Left lobe of liver (tissue), 2 donors: ENCODE measurements at places on chromosomes 13 and 19. TPM values are rescaled to one million over a fixed set of nuclear protein-coding genes. Genes with fewer than 3 reads are reported as not detected.
A peak's percentile ranks its signal among the peaks of the same experiment; 100 is the strongest.

Gene HIF3A
- 8.9 TPM for total RNA-seq

Gene CYP2F1
- total RNA-seq, result not detected

Gene ZNF121
- total RNA-seq, result 9.5 TPM

Gene CBY2
- not detected for total RNA-seq

DNA sequence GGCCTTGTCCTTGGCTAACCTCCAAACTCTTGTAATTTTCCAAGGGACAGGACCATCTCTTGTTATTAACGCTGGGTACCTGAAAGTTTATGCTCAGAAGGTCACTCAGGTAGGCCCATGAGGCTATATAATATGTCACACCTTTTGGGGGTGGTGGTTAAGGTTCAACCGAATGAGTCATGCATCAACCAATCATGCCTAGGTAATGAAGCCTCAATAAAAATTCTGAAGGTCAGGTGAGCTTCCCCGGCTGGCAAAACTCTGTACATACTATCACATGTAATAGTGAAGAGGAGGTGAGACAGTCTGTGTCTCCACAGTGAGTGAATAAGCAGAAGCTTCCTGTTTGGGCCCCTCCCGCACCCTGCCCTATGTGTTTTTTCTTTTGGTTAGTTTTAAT, 424.9 kb downstream of the PCDH17 start:
- DNase-seq, result no peak

DNA sequence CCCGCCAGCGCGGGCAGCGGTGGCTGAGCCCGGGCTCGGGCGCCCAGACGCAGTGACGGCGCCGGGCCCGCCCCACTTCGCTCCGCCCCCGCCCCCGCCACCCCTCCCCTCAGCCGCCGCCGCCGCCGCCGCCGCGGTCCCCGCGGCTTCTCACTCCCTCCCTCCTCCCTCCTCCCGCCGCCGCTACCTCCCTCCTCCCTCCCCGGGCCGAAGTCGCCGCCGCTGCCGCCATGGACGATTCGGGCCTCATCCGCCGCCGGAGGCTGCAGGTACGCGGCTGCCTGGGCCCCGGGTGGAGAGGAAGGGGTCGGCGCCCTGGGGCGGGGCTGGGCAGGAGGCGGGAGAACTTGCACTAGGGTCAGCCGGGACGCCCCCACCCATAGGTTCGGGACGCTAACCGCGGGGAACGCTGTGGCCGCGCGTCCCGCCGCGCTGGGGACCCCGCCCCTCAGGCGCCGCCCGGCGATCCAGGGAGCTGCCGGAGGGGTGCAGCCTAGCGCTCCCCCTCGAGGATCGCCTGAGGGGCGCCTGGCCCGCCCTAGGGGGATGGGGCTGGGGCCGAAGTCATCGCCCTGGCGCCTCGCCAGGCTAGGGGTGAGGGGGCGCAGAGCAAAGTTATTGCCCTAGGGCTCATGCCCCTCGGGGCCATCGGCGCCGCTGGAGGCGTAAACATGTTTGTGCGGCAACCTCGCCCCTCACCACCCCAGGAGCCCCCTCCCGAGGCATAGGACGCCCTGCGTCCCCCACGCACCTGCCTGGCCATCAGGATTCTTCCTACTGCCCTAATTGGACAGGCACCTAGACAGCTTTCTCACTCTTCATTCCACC, 427 bp downstream of the RTBDN start:
- DNase-seq, result no peak

Gene TMEM145
- not detected for total RNA-seq

Gene SPRY2
- total RNA-seq, result 11.3 TPM

- no peak for DNase-seq
Observed at GRCh38 chr19:29278716-29279115, 65.8 kb upstream of the UQCRFS1 start.

Gene ELSPBP1
- total RNA-seq, result not detected

Gene TNFSF9
- 0.13 TPM for total RNA-seq

GRCh38 chr19:49801966-49802661, 11.0 kb downstream of the FUZ start:
- no peak for DNase-seq

- DNase-seq, result peak; percentile 51
Observed at GRCh38 chr19:1156305-1156801, 17.7 kb downstream of the SBNO2 start.

Gene FFAR3
- total RNA-seq, result not detected

DNA sequence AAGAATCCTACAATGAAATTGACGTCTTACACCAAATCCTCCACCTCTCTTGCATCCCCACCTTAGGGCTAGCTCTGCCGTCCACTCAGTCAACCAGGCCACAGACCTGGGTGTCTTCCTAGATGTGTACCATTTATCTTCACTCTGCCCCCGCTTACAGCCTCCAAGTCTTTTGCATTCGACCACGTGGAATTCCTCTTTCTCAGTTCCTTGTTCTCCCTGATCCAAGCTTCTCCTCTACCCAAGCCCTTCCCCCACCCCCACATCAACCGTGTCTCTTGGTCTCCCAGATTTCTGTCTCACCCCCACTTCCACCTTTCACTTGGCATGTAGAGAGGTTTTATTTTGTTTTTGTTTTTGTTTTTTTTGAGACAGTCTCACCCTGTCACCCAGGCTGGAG, 1.2 kb upstream of the DMWD start:
- DNase-seq, result no peak

- DNase-seq, result no peak
Observed at GRCh38 chr13:106596275-106596937, 28.5 kb upstream of the ARGLU1 start.

DNA sequence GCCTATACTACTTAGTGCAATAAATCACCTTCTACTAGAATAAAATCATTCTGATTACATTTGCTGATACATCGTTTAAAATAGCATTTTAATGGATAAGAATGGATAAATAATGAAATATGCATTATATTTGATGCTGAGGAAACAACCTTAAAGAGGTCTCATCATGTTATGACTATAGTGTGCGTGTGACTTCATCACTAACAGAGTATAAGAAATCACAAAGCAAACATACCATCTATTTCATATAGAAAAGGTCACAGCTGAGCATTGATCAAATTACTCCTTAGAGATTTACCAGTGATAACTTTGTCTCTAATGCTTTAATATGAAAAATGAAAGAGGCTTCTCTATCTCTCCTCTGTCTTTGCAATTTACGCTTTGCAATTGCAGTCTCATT, 1620.3 kb upstream of the SLC10A2 start:
- no peak for DNase-seq

Gene SULT2A1
- total RNA-seq, result 347 TPM

Gene PRDX2
- 224 TPM for total RNA-seq

Gene BCAM
- 40.7 TPM for total RNA-seq

GRCh38 chr13:83297586-83298290, 584.5 kb downstream of the SLITRK1 start:
- DNase-seq, result no peak

GRCh38 chr13:89688918-89689317, 1658.6 kb upstream of the MIR17HG start:
- no peak for DNase-seq

DNA sequence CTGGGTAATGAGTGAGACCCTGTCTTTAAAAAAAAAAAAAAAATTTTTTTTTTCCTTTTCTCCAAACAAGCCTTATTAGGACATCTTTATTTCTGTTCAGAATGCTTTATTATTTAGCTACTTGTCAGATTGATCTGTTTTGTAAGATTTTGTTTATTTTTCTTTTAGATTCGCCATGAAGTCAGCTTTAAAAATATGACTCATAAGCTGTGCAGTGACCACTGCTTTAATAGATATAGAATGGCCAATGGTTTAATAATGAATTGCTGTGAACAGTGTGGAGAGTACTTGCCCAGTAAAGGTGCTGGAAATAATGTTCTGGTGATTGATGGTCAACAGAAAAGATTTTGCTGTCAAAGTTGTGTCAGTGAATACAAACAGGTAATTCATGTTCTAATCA, 47.7 kb downstream of the ZMYM2 start:
- no peak for DNase-seq

Gene THOP1
- total RNA-seq, result 33.5 TPM

Gene VSTM2B
- not detected for total RNA-seq

- DNase-seq, result peak; percentile 81
Observed at GRCh38 chr19:49512970-49513745, 697 bp downstream of the FCGRT start.

- DNase-seq, result no peak
Observed at GRCh38 chr19:38638461-38638860, 9.0 kb upstream of the ACTN4 start.

DNA sequence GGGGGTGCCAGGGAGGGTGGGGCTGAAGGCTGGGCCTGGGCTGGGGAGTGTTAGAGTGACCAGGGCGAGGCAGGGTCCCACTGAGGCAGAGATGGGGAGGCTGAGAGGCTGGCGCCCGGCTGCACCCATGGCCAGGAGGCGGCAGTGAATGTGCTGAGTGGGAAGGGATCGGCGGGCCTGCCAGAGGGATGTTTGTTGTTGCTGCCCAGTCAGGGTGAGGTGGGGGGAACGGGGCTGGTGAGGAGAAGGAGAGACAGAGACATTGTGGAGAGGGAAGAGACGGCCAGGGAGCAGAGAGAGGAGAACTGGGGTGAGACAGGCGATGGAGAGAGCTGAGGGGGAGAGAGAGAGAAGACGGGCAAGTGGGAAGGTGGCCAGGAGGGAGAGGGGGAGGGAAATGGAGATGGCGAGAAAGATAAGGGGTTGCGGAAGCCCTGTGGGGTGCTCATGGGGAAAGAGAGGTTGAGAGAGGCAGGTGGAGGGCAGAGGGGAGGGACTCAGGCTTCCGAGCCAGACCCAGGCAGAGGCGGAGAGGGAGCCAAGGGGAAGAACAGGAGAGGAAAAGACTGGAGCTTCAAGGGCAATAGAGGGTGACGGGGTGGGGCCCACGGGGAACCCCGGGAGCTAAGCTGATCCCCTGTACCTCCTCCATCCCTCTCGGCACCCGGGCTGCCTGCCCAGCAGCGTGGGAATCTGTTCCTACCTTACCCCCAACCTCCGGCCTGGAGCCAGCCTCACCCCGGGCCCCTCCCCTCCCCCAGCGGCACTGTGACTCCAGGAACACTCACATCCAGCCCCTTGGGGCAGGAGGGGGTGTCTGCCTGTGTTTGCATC, 690 bp upstream of the B3GNT8 start:
- DNase-seq, result no peak

DNA sequence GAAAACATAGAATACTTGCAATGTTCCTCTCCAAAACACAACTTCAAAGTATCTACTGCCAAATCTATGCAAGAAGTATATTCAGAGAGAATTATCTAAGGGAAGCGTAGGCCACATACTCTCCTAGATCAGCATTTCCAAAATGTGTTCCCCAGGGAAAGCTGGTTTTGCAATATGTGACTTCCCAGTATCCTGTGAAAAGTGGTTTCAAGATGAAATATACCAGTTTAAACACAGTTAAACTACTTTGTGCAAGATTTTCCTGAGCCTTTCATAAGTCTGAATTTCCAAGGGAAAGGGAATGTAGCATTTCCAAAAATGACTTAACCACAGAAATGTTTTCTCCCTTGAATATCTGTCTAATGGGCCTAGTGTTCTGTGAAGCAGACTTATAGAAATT, 7.6 kb downstream of the STARD13 start:
- no peak for DNase-seq

Gene FAM83E
- 0.18 TPM for total RNA-seq

- DNase-seq, result no peak
Observed at GRCh38 chr13:108711386-108711785, 82.0 kb downstream of the MYO16 start.

GRCh38 chr19:33948651-33949335, 152.1 kb downstream of the KCTD15 start:
- DNase-seq, result peak; percentile 19
